Activated naive CD4-positive, alpha-beta T cell treated with anti-CD3 and anti-CD28 coated beads, Interleukin-2, amount 50 U/mL, for 72 hours (primary cell): ENCODE measurements at places on chromosomes 3 and 15. TPM values are rescaled to one million over a fixed set of nuclear protein-coding genes. Genes with fewer than 3 reads are reported as not detected.

DNA sequence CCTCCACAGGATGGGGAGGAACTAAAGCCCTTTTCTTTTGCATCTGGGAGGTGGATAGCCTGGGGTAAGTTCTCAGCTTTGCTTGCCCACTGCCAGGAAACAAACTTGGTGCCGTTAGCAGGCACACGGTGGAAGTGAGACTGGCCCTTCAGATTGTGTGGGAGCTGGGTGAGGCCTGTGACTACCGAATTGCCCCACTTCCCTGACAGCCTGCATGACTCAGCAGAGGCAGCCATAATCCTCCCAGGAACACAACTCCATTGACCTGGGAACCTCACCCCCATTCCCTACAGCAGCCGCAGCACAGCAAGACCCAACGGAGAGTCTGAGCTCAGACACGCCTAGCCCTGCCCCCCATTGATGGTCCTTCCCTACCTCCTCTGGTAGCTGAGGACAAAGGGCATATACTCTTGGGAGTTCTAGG lies 282.6 kb downstream of the KLF13 start:
- DNase-seq, result no peak

GRCh38 chr3:115680803-115681345 lies 57.6 kb downstream of the GAP43 start:
- no peak for DNase-seq

DNA sequence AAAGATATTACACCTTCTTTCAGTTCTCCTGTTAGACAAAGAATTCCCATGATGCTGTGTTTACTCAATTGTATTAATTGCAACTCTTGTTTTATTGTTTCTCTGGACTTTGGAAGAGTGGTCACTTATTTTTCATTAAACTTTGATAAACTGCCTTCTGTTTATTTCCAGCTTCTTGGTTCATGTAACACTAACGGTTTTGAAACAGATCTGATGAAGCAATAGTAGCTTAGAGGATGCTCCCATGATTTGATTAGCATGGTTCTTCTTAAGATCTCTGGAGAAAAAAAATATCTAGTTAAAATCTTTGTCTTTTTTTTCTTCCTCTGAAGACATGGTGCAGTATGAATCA lies 90.1 kb downstream of the FNDC3B start:
- no peak for DNase-seq

DNA sequence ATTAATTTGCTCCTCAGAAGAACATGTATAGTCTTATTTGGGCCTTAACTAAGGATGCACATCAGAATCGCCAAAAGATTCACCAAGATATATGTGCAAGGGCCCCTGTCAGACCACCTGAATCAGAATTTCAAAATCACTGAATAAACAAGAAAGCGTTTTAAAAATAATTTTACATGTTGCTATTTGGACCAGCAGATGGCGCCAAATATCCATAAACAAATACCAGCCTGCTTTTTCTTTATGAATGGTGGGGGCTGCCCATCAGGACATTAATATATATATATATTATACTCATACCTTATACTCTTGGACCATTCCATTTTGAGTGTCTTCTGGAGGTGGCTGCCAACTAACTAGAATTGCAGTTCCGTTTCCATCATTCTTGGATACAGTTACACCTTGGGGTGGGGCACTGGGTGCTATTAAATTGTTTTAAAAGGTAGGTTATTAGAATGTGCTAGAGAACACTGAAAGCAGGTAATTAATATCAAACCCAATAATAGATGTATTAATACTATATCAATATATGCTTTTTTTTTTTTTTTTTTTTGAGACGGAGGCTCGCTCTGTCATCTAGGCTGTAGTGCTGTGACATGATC lies 1108.3 kb downstream of the ROBO1 start:
- no peak for DNase-seq

DNA sequence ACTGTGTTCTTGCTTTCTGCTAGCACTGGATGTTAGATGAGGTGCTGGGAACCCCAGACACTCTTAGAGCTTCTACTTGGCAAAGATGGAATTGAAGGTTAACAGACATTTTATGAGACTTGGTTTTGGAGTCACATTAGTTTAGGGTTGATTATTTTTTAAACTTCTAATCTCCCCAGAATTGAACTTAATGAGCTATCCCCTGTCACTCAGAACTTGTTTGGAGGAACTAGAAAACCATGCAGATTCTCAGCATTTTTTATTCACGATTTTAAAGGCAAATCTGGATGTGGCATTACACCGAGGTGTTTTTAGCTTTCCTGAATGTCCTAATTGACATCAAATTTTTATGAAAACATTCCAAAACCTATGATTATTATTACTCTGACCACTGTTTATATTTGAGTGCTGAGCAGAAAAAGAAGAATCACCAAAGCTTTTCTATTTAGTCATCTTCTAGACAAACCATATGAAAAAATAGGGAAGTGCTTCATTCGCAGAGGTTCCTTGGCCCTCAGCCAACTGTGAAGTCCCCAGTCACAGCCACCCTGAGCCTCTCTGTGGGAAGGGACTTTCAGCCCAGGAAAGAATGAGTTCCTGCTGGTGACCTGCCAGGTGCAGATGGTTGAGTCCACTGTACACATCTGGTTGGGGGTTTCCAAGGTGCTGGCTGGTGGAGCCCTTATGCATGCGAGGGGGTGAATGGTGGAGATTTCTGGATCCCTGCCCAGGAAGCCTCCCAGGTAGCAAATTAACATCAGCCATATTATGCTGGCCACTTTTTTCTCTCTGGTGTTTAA lies 196.0 kb upstream of the TOPAZ1 start:
- DNase-seq, result no peak

- DNase-seq, result no peak
These were observed 156.4 kb upstream of the AZI2 start for GRCh38 chr3:28504976-28505375.

The SLC15A2 gene
- 5.0 TPM for total RNA-seq

The PARL gene
- 88.7 TPM for total RNA-seq
